ENCODE measurements at places on chromosomes 7 and 10.

DNA sequence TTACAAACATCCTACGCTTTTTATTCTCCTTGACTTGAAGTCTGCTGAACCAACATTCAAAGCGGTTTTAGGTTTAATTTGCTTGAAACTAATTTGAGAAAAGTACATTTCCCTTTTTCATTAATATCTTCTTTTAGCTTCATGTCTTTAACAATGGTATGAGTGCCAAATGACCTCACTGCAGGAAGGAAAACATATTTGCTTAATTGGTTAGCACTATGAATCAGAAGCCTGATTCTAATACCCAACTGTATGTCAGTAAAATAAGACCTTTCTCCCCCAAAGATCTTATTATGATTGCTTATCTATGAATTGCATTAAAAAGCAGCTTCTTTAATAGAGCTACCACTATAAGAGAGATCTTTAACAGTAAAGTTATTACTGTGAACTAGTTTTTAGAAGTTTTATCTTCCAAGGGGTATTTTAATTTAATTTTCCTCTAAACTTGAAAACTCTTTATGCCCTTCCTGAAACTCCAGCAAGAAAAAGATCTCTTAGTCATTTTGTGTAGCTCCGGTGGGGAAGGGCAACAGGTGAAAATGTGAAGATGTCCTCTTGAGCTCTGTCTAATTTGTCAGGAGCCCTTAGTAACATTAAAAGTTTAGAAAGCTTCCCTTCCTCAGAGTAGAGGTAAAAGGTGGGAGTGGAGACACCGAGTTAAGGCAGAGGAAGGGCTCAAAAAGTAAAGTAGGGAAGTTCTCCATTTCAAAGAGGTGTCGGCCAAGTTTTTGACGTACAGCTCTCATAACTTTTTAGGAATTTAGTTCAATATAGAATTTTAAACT is 6.1 kb downstream of the COL1A2 start:
- no peak for DNase-seq

- DNase-seq: no peak
Measured at GRCh38 chr7:33958104-33958503, 52.8 kb downstream of the BMPER start.

DNA sequence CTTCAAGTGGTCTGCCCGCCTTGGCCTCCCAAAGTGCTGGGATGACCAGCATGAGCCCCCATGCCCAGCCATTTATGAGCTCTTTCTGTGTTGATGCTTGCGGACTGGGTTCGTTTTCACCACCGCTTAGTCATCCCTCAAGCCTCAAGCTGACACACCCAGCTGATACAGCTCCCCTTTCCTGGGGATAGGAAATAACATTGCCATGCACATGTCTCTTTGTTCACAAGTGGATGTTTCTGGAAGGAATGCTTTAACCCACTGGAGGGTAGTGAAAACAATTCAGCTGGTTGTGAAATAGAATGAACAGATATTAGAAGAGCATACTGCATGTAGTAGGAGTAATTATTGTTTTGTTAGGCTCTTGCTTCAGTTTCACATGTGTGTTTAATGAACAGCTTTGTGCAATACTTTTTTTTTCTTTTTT is 8.5 kb upstream of the METTL27 start:
- no peak for DNase-seq

DNA sequence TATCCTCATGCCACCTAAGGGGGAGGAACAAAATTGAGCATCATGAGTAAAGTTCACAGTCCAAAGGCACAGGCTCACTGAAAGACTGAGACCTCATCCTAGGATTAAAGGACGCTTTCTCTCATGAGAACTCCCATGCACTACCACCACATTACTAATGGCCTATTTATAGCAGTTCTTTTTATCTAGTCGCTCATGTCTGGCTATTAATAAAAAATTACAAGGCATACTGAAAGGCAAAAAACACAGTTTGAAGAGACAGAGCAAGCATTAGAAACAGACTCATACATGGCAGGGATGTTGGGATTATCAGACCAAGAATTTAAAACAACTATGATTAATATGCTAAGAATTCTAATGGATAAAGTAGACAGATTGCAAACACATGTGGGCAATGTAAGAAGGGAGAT is 46.0 kb upstream of the CDK13 start:
- DNase-seq: no peak

- no peak for DNase-seq
Measured at GRCh38 chr10:117239721-117240620, 943 bp upstream of the SLC18A2 start.

- DNase-seq: no peak
Measured at GRCh38 chr7:42932811-42933591, 825 bp downstream of the MRPL32 start.

Data from T-helper 22 cell (primary cell).